ENCODE measurements at places on chromosomes 3 and 15.

- peak; percentile 83 for DNase-seq
Measured at GRCh38 chr15:68700455-68701123, 120.1 kb downstream of the ANP32A start.

DNA sequence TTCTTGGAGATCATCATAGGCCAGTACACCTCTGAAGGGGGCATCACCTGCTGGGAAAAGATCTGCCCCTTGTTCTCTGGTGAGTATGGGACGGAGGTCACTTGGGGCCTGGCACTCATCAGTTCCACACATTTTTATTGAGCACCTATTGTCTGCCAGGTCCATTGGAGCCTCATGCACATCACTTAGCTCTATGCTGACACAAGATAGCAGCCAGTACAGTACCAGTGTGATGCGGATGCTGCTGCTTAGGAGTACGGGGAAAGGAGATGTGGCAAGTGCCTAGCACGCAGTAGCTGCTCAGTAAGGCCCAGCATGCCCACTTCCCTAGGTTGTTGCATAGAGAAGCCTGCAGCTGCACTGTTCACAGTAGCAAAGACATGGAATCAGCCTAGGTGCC lies 43.4 kb downstream of the SLC6A6 start:
- no peak for DNase-seq

GRCh38 chr15:72184165-72184811 lies 13.3 kb downstream of the GRAMD2A start:
- peak; percentile 65 for DNase-seq

DNA sequence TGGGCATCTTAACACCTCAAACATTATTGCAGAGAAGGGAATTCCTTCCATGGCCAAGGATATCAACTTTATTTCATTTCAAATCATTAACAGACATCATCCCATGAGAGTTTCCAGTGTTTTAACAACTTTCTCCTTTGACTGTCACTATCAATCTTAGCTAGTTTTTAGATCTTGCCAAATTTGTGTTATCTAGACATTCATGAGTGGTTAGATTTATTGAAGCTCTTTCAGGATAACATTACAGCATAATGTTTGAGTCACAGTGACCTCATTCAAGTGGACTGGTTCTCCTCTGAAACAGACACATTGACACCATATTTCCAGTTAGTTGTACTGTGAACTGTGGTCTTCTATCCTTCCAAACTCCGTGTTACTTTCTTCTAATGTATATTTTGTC lies 8.6 kb upstream of the TNFAIP8L3 start:
- no peak for DNase-seq

DNA sequence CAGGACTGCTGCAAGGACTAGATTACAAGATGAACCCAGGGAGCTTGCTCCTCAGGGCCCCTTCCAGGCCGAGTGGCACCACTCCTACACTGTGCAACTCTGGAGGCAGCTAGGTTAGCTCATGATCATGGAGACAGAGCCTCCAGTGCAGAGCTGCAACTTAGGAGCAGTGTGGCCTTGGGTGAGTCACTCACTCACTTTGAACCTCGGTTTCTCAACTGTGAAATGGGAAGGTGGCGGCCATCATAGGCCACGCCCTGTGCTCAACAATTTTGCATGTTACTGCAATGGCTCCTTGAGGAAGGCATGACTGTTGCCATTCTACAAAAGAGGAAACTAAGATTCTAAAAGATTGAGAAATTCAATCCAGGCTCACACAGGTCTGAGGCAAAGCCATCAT lies 11.2 kb upstream of the CXCR6 start:
- no peak for DNase-seq

GRCh38 chr3:190333961-190334360 lies 11.7 kb upstream of the CLDN1 start:
- DNase-seq, result no peak

- no peak for DNase-seq
Measured at GRCh38 chr15:65867244-65867643, 2.0 kb upstream of the RAB11A start.

DNA sequence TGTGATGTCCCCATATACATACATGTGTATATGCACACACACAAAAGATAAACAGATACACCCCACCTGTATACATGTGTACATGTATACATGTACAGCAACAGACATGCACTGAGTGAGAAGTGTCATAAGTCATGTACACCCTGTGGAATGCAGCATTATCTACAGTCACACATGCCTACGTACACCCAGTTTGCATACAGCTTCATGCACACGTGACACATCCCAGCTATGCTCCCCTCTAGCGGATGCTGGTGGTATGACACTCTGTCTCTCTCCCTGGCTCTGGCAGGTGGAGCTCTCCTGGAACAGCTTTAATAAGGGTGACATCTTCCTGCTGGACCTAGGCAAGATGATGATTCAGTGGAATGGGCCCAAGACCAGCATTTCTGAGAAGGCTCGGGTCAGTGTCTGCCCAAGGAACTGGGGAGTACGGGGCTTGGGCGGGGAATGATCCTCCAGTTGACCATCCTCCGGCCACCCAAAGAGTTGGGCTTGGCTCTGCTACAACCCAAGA lies 6.3 kb downstream of the VILL start:
- DNase-seq, result peak; percentile 83

- no peak for DNase-seq
Measured at GRCh38 chr3:121330118-121330517, 215.7 kb downstream of the POLQ start.

DNA sequence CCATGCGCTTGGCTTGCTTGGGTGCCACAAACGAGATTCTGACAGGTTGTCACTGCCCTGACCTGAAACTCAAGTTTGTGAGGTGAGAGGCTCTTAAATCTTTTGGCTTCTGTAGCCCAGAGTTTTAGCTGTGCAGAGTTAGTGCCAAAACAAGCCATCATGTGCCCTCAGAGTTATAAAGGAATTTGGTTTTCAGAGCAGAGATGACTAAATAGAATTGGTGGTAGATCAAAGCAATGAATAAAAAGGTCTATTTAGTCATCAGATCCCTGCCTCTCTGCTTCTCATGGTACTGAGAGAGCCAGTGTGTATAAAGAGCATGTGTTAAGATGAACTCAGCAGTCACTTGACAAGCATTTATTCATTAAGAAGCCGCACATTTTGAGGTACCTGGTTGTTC lies 207.5 kb upstream of the DPH6 start:
- no peak for DNase-seq

DNA sequence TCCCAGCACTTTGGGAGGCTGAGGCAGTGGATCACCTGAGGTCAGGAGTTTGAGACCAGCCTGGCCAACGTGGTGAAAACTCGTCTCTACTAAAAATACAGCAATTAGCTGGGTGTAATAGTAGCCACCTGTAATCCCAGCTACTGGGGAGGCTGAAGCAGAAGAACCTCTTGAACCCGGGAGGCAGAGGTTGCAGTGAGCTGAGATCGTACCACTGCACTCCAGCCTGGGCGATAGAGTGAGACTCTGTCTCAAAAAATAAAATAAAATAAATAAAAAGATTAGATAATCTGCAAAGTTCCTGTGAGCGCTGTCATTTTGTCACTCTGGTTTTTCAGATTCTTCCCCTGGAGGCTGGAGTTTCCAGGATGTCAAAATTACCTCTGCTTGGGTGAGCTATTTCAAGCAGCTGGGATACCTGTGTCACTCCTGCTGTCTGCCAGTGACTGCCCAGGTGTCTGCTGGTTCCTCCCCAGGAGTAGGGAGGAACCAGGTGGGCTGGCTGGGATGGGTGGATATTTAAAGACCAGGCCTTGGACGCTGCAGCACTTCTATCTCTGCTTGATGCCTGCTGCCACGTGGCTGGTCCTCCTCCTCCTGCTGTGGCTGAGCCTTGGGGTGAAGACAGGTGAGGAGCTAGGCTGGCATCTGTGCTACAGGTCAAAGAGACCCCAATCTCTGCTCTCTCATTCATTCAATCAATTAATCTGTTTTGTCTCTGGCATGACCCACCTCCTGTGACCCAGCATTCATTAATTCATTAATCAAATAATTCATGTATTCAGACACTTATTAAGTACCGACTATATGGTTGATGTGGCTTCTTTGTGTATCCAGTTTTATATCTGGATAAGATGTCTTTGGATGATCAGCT lies 19.5 kb upstream of the MUC20 start:
- DNase-seq, result no peak

- DNase-seq, result no peak
Measured at GRCh38 chr3:12352253-12352652, 63.4 kb downstream of the PPARG start.

DNA sequence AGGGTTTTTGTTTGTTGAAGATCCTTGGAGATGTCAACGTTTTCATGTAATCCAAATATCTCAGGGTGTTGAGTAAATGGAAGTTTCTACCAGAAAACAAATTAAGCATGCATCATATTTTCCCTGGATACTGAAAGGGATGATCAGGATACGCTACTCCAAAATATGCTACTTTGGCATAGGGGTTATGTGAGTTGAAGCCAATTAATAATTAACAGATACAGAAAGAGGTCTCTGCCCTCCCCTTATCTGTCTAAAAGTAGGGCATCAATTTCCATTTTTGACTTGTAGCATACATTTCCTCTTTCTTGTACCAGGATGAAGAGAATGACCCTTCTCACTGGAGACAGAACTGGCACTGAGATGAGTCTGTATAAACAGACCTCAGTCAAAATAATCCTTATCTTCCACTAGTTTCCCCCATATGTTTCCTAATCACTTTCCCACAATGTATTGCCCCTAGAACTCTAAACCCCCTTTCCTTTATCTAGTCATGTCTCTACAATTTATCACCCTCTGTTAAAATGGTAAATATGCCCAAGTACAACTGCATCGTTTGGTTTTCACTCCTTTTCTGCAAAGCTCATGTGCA lies 17.4 kb upstream of the ASB14 start:
- no peak for DNase-seq

DNA sequence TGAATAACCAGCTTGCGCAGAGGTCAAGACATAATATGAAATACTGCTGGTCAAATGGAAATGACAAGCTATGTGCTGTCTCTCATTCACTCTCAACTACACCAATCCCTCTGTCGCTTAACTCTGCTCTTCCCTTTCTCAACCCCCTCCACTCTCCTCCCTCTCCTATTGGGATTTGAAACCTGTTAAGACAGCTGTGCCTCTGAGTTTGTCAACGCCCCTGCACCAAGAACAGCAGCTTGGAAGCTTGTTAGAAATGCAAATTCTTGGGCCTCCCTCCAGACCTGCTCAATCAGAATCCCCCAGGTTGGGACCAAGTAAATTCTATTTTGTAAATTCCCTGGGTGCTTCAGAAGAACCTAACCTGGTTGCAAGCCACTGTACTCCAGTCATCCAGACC lies 149.7 kb upstream of the ATP2B2 start:
- DNase-seq, result no peak

- no peak for DNase-seq
Measured at GRCh38 chr3:40766396-40766795, 241.6 kb downstream of the ZNF621 start.

DNA sequence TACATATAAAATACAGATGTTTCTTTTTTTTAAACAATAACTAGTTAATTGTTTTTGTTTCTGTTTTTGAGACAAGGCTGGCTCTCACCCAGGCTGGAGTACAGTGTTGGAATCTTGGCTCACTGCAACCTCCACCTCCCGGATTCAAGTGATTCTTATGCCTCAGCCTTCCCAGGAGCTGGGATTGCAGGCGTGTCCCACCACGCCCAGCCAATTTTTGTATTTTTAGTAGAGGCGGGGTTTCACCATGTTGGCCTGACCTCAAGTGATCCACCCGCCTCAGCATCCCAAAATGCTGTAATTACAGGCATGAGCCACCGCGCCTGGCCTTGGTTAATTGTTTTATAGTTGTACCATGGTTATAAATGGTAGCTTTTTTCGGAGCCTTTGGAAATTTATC lies 72.3 kb downstream of the PIAS1 start:
- peak; percentile 33 for DNase-seq

GRCh38 chr3:71041371-71041770 lies 542.2 kb downstream of the FOXP1 start:
- DNase-seq, result no peak

GRCh38 chr3:152780553-152780952 lies 54.4 kb upstream of the P2RY1 start:
- no peak for DNase-seq

- DNase-seq, result no peak
Measured at GRCh38 chr3:16687221-16687620, 82.0 kb upstream of the DAZL start.

GRCh38 chr3:159751752-159752151 lies 236.9 kb upstream of the IL12A start:
- no peak for DNase-seq

DNA sequence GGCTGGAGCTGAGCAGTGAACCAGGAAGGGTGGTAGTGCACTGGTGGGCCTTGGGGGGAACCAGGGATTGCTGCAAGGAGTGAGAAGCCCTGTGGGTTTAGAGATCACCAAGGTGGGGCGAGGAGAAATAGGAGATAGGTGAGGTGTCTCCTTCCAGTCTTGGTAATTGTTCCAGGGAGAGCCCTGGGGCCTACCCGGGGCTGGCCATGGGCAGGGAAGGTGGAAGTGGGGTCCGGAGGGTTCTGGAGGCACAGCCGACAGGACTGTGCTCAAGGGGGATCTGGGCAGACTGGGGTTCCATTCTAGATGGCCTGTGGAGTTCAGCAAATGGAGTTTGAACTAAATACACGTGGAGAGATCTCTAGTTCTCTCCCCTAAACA lies 4.5 kb downstream of the CHST13 start:
- no peak for DNase-seq

GRCh38 chr3:14001136-14001535 lies 121.3 kb upstream of the WNT7A start:
- no peak for DNase-seq

DNA sequence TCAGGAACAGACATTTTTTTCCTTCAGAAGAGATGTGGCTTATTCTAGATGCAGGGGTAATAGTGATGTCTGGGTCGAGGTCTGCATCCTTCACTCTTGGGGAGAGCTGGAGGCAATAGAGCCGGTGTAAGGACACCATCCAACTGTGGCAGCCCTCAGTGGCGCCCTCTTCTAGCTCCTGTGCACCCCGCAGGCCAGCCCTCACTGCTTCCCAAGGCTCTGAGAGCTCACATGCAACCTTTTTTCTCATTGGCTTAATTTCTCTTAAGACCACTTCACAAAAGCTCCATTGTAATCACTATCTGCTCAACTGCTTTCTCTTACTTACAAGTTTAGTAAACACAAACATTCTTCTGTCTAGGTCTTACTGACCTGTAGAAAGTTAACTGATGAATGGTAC lies 3.9 kb upstream of the VPS8 start:
- no peak for DNase-seq

- no peak for DNase-seq
Measured at GRCh38 chr15:63264688-63265293, 12.6 kb upstream of the APH1B start.
